ENCODE measurements at places on chromosomes 2 and 18.
A peak's percentile ranks its signal among the peaks of the same experiment; 100 is the strongest.

GRCh38 chr2:64650722-64651338 is 2.9 kb downstream of the SERTAD2 start:
- no peak for DNase-seq

DNA sequence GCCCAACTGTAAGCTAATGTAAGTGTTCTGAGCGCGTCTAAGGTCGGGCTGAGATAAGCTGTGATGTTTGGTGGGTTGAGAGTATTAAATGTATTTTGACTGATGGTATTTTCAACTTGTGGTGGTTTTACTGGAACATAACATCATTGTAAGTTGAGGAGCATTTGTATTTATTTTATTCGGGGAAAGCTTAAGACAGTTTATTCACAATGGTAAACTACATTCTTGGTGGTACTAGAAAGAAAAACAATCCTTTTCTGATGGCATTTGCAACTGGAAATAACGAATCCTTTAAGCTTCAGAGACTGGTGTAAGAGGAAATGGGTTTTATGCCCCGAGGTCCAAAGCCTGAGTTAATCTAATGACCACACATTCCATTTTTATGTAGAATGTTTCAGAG is 283.3 kb upstream of the NETO1 start:
- DNase-seq, result no peak

DNA sequence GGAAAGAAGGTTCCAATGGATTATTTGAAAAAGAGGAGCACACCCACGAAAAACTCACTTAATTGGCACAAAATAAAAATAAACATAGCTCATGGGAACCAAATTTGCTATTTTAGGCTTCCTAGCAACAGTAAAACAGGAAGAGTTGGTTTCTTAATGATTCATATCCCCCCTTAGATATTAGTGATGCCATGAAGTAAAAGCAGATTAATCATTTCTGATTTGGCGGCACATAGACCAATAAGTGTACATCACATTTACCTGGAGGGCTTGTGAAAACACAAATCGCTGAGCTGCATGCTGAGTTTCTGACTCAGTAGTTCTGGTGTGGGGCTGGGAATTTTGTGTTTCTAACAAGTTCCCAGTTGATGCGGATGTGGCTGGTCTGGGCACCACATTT is 260.4 kb downstream of the SLC4A3 start:
- no peak for DNase-seq

- DNase-seq, result no peak
These were observed 20.1 kb upstream of the PTH2R start for GRCh38 chr2:208386541-208386940.

GRCh38 chr2:225495706-225496105 is 96.2 kb downstream of the NYAP2 start:
- no peak for DNase-seq

- no peak for DNase-seq
These were observed 32.7 kb downstream of the ABI2 start for GRCh38 chr2:203360833-203361430.

DNA sequence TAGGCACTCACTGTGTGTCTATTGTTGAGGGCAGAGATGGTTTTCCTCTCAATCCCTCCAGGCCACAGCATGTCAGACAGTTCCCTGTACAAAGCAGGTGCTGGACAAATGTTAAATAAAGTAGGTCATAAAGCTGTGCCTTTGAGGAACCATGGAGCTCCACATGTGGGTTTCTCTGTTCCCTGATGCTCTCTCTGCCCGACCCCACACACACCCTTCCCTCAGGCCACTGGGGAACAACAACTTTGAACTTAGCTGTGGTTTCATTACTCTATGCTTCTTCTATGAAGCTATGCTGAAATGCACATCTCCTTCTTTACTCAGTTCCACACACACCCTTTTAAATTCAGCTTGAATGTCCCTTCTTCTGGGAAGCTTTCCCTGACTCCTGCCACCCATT is 415.3 kb downstream of the HRH4 start:
- DNase-seq, result no peak

GRCh38 chr18:48739266-48740067 is 200.6 kb downstream of the CTIF start:
- DNase-seq, result no peak

- no peak for DNase-seq
These were observed 83.0 kb downstream of the COLEC12 start for GRCh38 chr18:417495-417894.

DNA sequence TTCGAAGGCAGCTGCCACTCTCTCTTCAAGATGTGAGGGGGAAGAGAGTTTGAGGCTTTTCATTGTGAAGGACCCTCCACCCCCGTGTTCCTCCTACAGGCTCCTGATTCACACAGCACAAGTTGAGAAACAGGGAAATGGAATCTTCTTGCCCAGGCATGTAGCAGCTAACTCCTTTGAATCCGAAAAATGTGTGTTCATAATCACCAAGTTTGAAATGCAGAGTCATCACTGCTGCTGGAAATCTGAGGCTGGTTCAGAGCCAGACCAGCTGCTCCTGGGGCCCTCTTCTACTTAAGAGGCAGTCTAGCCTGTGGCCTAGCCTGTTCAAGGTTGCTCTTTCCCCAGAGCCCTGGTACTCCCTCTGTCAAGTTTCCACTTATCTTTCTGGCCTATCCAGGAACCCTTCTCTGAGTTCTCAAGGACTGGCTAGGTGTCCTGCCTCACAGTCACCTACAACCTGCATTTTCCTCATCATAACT is 166.4 kb downstream of the TMEM247 start:
- DNase-seq, result peak; percentile 90

- DNase-seq, result no peak
These were observed 42.8 kb downstream of the ATP6V1C2 start for GRCh38 chr2:10764096-10764785.

DNA sequence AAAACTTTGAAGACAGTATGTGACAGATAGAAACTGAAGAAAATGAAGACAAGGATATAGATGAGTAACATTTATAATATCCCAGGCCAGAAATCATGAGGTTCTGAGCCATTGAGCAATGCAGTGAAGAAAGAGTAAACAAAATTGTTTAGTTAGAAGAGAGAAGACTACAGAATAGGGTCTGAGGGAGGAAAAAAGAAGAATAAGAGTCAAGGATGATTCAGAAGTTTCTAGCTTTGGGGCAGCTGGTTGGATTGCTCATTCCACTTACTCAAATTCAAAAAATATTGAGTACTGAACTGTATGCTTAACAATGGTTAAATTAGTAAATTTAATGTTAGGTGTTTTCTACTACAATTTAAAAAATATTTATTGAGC is 155.0 kb upstream of the OTX1 start:
- peak; percentile 10 for DNase-seq

DNA sequence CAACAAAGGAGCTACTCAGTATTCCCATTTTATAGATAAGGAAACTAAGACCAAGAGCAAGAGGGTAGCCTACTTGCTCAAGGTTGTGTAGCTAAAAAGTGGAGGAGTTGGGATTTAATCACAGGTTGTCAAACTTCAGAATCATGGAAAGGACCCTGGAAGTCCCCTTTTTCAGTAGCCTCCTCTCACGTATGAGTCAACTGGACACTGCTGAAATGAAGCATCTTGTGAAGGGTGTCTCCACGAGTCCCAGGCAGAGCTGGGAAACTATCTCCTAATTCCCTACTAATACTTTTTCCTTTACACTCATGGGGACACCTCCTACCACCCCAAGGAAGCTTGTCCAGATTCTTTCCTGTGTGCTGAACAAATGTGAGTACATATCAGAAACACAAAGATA is 155.8 kb downstream of the RHBDD1 start:
- no peak for DNase-seq

- DNase-seq, result no peak
These were observed 292.7 kb downstream of the DPP10 start for GRCh38 chr2:114735126-114735525.

DNA sequence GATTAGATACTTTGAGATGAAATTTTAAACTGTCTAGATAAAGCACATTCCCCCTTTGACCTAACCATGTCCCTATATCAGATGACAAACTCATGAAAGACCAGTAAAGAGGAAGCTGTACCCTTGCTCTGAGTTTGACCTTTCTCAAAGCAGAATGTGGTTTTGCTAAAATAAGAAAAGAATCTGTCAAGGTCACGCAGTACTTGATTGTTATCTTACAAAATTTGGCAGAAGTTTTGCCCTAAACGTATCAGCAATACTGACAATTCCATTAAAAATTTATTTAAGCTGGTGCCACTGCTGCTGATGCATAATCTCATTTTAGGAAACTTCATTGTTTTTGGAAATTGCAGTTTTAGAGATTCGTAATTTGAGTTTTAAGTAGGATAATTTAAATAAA is 31.2 kb upstream of the GALM start:
- no peak for DNase-seq

GRCh38 chr2:28148566-28148965 is 244.1 kb upstream of the FOSL2 start:
- DNase-seq, result no peak

DNA sequence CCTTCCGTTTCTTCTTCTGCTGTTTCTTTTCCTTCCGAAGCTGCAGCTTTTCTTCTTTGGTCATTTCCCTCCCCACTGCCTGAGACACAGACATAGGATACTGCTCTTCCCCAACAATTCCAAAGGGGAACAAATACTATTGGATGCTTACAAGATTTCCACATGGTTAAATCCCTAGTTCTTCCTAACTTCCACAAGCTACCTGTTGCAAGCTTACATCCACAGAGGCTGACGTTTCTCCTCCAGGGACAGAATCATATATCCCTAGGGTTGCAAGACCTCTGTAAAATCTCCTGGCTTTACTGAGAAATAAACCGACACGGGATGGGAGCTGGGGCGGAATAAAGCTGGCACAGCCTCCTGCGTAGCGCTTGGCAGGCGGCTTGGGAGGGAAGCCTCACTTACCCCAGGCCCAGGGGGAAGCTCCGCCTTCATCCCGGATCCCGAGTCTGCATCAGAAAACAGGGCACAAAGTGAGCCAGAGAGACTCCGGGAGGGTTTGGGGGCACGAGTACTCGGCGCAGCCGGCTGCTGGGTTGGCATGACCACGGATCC is 590 bp downstream of the EIF2B4 start:
- no peak for DNase-seq

GRCh38 chr18:7532942-7533341 is 34.2 kb upstream of the PTPRM start:
- DNase-seq, result no peak

- peak; percentile 17 for DNase-seq
These were observed 28.0 kb downstream of the SRSF7 start for GRCh38 chr2:38723173-38723572.

DNA sequence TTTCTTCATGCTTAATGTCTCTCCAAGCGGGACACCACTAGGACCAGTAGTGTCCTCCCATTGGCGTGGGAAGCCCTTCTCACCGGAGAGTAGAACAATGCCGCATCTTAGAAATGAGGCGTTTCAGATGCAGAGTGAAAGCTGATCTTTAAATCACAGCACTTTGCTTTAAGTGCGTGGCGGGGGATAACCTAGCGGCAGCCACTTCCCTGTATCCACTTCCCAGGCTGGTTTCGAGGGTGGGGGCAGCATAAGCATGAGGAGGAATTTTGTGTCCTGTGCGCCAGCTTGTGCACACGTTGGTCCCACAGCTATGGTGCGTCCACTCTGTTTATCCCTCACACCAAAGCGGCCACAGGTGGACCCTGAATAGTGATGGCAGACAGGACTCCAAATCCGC is 63.1 kb downstream of the MBP start:
- no peak for DNase-seq

GRCh38 chr2:122156176-122156890 is 400.9 kb downstream of the TSN start:
- no peak for DNase-seq

- DNase-seq, result no peak
These were observed 44.9 kb downstream of the APLF start for GRCh38 chr2:68512326-68512725.

DNA sequence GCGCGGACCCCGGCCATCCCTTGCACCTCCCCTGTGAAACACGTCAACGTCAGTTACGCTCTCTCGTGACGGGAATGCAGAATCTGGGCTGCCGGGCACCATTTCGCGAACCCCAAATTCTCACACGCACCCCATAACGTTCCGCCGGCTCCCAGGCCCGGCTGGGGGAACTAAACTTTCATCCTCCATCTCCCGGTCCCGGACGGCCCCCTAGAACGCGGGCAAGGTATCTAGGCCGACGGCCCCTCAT is 544 bp downstream of the DNAJC27 start:
- no peak for DNase-seq

GRCh38 chr2:227079726-227080125 is 84.3 kb downstream of the COL4A4 start:
- DNase-seq, result no peak

DNA sequence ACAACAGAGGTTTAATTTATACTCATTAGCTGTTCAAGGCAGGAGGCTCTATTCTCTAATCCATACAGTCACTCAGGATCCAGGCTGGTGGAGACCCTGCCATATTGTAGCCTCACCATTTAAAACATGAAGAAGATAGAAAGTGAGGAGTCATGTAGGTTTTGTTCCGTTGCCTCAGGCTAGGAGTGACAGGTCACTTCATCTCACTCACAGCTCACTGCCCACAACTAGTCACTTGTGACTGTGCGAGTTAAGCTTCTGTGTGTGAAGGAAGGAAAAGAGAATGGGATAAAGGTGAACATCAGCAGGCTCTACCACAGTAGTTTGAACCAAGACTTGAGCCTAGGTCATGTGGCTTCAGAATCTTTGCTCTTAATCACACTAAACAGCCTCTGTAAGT is 9.0 kb upstream of the IGFBP2 start:
- no peak for DNase-seq

DNA sequence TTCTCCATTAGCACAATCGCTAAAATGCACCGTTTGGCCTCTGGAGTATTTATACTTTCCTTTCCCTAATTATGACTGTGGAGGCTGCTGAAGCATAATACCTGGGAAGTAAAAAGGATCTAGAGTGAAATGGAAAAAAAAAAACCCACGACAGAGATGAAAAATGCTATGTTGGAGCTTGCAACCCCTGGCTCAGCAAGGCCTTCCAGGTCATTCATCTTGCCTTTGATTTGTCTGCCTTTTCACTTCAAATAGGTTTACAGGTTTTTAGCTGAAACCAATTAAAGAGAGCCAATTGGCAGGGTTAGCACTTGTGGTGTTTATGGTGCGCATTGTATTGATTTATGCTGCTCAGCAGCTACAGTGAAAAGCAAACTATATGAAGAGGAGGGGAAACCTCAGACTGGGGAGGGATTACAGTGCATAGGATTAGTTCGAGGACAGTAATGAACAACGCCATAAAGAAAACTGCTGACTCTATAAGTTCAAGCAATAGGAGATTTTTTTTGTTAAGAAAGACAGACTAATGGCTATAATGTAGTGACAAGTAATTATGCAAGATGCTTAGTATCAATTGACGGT is 347.9 kb downstream of the MEIS1 start:
- DNase-seq, result no peak

DNA sequence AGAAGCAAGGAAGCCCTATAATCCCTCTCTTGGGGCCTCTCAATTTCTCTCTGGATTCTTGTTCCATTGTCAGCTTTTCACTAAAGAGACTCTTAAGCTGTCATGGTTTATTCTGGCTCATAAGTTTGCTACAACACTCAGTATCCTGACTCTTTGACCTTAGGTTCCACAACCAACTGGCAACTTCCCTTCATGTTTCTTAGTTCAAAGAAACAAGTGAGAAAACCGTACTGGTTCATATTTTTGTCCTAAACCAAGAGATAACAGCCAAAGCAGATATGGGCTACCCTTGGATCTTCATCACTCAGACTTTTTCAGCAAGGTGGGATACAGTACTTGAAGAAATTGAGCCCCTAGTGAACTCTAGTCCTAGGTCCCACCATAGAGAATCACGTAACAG is 109.9 kb upstream of the CRIM1 start:
- no peak for DNase-seq

Measured in skeletal muscle cell (primary cell).